ENCODE measurements at places on chromosomes 7 and 10. TPM values are rescaled to one million over a fixed set of nuclear protein-coding genes. Genes with fewer than 3 reads are reported as not detected.
A peak's percentile ranks its signal among the peaks of the same experiment; 100 is the strongest.

Gene NSMCE4A
- 52.7 TPM for total RNA-seq

Gene JAKMIP3
- 2.4 TPM for total RNA-seq

Gene TMEM184A
- 234 TPM for total RNA-seq

DNA sequence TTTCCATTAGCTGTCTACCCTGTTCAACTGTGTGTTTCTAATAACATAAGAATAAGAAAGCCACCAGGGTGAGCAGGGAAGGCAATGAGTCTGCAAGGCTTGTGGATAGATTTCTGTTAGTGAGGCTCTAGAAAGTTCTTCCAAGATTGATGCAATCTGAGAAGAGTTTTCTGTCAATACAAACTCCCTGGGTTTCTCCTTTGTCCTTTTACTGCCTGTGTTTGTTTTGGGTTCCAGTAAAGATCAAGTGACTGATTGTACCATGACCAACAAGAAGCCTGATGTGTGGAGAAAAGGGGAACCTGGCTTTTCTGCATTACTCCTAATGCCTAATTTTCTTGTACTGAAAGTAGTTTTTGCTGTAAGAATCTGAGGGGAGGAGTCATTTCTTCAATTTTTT is 139.9 kb downstream of the CFTR start:
- DNase-seq = no peak

GRCh38 chr10:3180355-3181025 is 7.9 kb upstream of the PITRM1 start:
- no peak for DNase-seq

- peak; percentile 78 for DNase-seq
Observed at GRCh38 chr10:13788711-13789447, 202.1 kb downstream of the PRPF18 start.

DNA sequence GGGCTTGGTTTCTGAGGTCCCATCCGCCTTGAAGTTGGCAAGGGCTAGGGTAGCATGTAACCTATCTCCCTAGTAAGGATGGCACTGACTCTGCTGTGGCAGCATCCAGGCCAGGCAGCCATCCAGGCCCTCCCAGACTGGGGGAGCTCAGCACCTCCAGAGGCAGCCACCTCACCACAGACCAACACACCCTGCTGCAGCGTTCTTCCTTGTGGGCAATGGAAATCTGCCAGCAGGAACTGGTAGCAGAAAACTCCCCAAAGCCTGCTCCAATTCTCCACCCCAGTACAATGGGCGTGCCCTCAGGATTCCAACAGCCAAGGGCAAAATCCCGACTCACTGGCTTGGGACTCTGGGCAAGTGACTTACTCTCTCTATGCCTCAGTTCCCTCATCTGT is 27.5 kb downstream of the DLG5 start:
- no peak for DNase-seq

GRCh38 chr7:70525991-70526390 is 606.0 kb upstream of the GALNT17 start:
- no peak for DNase-seq

DNA sequence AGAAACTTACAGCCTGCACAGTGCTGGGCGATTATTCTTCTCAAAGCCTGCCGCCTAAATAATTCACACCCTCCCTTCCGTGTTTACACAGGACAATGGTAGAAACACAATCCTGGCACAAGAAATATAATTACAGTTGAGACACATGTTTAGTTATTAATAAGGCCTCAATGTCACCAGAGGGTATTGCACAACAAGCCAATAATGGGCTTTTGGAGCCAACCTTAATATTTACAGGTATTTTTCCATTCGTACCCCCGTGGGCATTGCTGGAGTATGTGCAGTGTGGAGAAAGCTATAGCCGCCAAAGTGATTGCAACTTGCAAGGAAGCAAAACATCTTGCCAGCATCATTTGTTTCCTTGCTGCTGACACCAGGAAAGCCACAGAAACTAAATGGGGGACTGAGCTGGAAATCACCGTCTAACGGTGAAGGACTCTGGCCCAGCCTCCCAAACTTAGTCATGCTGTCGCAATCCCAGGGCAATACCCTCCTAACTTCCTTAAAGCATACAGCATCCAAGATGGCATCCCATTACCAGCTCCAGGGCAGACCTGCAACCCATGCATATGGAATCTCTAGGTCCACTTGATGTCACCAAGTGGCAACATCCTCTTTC is 8.6 kb downstream of the CALN1 start:
- no peak for DNase-seq

Data from suprapubic skin (tissue), 4 donors.